ENCODE measurements at places on chromosomes 3 and 15. TPM values are rescaled to one million over a fixed set of nuclear protein-coding genes. Genes with fewer than 3 reads are reported as not detected.

GNB4 gene
- 25.3 TPM for total RNA-seq

SLC38A3 gene
- not detected for total RNA-seq

CRELD1 gene
- 35.8 TPM for total RNA-seq

GHSR gene
- total RNA-seq, result not detected

MRAS gene
- total RNA-seq, result 24.5 TPM

DNA sequence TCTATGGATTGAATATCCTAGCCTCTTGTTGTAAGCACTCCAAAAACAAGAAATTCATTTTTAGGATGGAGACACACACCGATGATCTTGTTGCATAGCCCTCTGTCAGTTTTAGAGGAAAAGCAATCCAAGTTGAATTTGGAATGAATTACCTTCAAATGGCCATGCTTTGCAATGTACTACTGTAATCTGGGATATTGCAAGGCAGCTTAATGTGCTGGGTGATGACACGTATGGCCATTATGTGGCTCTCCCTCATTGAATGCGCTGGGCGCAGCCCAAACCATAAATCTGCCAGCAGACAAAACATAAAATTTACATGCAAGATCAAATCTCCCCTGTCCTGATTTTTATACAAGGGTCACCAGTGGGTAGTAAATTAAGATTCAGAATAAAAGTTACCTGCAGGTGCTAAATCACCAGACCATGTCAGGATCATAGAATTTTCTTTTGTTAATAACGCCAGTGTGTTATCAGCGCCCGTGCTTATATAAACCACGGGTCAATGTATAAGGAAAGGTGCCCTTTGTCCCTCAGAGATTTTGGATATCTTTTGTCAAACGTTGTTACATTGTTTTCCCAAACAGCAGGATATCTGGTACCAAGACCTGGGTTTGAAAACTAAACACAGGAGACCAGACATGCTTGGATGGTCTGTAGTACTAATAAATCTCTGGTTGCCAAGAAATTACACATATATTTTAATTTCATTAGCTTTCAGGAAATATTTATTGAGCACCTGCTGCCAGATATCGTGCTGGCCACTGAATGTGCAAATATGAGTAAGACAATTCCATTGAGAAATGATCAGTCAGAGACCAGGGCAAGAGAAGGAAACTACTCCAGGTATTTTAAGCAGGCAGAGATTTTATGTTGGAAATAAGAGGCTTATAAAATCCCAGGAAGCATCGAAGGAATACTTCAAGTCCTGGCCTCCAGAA, 237.1 kb downstream of the EBLN2 start:
- no peak for DNase-seq

- DNase-seq, result no peak
Measured at GRCh38 chr3:59608356-59608755, 558.5 kb upstream of the CFAP20DC start.

DNA sequence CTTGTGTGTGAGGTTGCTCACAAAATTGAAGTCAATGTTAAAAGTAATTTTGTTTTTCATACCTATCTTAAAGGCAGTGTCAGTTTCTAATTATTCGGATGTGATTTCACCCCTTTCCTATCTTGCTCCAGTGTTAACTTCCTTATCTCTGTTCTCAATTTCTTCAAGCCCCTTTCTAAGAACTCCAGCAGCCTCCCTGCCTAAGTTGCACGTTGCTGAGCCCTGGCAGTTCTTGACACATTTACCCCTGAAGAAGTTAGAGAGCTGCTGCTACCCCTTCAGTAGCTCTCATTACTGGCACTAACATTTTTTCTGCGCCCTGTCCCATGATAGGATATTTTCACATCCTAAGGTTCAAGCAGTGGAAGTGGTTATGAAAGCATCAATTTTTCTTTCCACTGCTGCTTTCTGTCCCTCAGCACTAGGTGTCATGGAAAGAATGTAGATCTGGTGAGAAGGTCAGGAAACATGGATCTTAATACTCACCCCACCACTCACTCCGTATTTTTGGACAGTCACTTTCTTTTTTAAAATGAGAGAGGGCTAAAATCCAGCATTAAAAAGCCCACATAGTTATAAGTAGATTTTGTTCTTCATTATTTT, 62.9 kb downstream of the OPA1 start:
- DNase-seq, result no peak

- DNase-seq, result no peak
Measured at GRCh38 chr3:194272861-194273742, 78.0 kb downstream of the CPN2 start.

- no peak for DNase-seq
Measured at GRCh38 chr3:42850263-42850662, 25.4 kb downstream of the CYP8B1 start.

DNA sequence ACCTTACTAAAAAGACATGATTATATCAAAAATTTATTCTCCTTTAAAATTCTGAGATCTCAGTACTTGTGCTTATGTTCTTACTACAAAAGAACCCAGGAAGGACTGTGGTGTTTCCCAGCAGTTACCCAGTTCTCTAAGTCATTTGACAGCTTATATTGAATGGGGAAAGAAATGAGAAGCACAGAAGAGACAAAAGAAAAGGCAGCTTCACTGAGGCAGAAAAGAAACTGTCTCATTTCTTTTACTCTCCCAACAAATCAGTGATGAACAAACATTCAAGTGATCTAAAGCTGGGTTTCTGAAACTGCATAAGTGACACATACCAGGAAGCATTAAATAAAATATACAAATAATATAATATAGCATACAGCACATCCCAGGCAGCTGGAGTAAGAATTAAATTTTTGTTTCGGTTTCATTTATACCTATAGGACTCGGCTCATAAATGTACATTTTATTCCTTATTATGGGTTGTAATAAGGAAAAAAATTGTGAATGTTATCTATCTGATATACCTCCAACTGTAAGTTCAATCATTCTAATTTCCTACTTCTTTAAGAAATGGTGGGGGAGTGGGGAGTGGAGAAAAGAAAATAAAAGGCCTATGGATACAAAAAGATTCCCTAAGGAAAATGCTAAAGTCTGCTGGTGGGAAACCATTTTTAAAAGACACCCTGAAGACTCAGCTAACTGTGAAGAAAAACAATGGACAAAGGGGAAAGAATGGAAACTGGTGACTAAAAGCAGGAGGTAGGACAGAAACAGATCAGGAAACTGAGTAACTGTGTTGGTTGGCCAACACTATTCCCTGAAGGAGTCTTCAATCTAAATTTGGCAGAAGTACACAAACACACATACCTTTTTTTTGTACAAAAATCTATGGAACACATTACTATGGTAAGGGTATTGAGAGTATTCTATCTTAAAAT, 156.8 kb downstream of the TBC1D5 start:
- no peak for DNase-seq

DNA sequence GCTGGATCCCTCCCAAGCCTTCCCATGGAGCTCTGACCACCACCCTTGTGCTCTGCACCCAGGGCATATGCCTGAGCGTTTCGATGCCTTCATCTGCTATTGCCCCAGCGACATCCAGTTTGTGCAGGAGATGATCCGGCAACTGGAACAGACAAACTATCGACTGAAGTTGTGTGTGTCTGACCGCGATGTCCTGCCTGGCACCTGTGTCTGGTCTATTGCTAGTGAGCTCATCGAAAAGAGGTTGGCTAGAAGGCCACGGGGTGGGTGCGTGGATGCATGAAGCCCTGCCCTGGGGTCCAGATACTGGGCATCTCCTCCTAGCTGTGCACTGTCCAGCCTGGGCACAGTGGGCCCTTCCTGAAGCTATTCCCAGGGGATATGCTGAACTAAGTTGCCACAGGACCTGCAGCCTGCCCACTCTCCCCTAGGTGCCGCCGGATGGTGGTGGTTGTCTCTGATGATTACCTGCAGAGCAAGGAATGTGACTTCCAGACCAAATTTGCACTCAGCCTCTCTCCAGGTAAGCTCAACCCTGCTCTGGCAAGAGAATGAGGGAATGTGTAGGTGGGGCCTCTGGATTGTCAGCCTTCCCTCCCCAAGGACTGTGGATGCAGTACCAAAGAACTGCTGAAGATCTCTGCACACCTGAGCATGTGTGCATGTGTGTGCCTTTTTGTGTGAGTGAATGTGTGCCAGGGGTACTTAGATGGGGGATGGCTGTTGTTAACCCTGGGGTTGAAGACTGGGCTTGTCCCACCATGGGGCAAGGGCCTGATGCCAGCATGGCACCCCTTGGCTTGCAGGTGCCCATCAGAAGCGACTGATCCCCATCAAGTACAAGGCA, 2.1 kb downstream of the MYD88 start:
- DNase-seq, result peak; percentile 59

- no peak for DNase-seq
Measured at GRCh38 chr3:124766113-124767095, 36.2 kb downstream of the UMPS start.

- no peak for DNase-seq
Measured at GRCh38 chr3:171417813-171418212, 42.4 kb downstream of the TNIK start.

DNA sequence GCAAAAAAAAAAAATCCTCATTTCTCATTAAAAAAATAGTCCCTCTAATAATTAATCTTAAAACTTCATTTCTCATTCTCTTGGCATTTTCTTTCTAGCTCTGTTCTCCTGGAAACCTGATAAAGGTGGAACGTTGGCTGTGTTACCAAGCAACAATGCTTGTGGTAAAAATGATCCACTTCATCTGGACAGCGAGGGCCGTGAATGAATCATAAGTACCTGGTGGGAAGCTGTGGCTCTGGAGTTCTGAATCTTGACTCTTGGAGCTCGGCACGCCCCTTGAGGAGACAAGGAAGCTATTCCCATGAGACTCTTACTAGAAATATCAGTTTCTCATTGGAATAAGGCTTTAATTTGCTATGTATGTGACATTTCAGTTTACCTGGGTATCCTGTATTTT, 32.5 kb downstream of the BCL2L10 start:
- no peak for DNase-seq

DNA sequence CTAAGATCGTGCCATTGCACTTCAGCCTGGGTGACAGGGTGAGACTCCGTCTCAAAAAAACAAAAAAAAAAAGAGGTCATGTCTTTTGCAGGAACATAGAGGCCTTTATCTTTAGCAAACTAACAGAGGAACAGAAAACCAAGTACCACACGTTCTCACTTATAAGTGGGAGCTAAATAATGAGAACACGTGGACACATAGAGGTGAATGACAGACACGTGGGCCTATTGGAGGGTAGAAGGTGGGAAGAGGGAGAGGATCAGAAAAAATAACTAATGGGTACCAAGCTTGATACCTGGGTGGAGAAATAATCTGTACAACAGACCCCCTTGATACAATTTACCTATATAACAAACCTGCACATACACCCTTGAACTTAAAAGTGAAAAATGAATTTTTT, 401.4 kb upstream of the NAALADL2 start:
- DNase-seq, result no peak
